ENCODE measurements at places on chromosomes 5 and 9.

- DNase-seq, result no peak
These were observed 53.5 kb upstream of the EPB41L4A start for GRCh38 chr5:112472614-112473013.

DNA sequence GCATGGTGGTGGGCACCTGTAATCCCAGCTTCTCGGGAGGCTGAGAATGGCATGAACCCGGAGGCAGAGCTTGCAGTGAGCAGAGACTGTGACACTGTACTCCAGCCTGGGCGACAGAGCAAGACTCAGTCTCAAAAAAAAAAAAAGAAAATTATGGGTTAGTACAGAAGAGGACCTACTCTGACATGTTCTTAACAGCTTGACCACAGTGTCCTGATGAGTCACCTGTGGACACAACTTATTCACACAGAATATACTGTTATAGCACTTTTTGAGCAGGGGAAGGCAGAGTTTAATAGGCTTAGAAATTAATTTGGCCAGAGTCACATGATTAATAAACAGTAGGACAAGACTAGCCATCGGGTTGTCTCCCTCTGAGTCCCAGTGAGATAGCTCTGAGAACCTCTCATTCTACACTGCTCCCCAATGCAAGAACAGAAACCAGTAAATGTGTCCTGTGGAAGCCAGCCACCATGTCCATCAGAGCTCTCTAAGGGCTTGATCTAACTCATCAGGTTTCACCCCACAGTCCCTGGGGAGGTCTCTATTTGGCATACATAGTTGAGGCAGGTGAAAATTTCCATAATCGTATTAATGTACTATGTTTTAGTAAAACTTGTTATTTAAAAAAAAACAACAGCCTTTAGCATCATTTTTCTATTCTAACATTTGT is 1077.9 kb upstream of the C9orf72 start:
- DNase-seq, result no peak

DNA sequence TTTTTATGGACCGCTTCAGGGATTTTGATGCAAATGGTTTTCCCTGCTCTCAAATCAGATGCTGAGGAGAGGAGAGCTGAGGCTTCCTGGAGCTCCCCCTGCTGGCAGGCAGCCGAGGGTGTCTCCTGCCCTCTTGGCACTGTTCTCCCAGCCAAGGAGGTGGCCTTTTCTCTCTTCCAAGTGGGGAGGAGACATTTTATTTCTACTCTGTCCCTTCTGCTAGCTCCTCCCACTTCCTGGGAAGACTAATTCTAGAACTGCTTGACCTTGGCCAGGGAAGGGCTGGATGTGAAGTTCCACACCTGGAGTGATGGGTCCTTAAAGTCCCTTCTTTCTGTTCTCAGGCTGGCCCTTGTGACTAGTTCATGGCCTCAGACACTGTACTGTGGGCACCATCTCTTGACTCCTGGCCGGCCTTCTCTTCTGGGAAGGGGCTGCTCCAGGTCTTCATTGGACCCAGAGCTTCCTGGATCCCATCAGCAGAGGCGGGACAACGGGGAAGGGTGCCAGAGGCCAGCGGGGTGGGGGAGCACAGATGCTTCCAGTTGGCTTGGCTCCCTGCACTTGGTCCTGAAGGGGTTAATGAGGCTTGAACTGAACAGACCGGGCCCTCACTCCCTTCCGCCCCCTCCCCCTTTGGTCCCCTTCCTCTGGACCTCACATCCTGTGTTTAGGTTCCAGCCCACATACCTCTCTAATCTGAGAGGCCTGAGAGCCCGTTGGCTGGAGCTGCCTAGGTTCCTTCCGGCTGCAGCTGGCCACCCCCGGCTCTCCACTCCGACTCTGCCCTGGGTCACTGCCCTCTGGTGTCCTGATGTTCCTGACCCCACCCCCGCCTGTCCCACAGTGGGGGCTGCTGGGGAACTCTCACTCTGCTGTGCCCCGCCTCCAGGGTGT is 32.1 kb downstream of the PTPA start:
- peak; percentile 38 for DNase-seq

DNA sequence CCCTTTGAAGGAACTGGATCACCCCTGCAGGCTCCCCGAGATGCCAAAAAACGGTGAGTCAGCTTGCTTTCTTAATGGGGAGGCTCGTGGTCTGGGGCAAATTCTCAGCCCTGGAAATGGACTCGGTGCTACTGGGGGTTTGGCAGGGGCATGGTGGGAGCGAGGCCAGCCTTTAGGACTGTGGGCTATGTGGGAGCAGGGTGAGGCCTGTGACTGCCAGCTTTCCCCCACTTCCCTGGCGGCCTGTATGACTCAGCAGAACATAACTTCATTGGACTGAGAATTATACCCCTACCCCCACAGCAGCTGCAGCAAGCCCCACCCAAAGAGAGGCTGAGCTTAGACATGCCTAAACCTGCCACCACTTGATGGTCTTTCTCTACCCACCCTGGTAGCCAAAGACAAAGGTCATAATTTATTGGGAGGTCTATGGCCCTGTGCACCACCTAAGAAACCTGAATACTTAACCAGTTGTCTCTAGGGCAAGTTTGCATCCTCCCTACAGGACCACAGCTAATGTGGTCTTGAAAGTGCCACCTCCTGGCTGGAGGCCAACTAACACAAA is 325.3 kb downstream of the TLE1 start:
- DNase-seq, result no peak

- no peak for DNase-seq
These were observed 7.4 kb downstream of the FIBCD1 start for GRCh38 chr9:130931508-130932254.

DNA sequence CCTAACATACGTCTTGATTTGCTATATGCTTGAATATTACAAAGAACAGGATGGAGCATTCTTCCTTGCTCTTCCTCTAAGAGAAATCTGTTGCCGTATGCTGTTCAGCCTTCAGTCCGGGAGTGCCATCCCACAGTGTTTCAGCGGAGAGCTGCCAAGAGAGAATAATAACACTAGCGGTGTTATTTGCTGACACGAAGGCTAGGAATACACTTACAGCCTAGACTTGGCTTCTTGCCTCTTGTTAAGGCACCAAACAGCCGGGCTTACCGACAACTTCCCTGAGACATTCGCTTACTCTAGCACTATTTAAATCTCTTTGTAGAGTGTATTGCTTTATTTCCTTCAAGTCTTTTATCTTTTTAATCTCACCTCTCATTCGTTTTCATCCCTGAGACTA is 31.4 kb downstream of the KCTD16 start:
- no peak for DNase-seq

- no peak for DNase-seq
These were observed 17.4 kb upstream of the OBP2B start for GRCh38 chr9:133226219-133227171.

GRCh38 chr5:16797951-16798350 is 138.1 kb downstream of the MYO10 start:
- DNase-seq, result no peak

- no peak for DNase-seq
These were observed 12.1 kb downstream of the BSPRY start for GRCh38 chr9:113361304-113362018.

DNA sequence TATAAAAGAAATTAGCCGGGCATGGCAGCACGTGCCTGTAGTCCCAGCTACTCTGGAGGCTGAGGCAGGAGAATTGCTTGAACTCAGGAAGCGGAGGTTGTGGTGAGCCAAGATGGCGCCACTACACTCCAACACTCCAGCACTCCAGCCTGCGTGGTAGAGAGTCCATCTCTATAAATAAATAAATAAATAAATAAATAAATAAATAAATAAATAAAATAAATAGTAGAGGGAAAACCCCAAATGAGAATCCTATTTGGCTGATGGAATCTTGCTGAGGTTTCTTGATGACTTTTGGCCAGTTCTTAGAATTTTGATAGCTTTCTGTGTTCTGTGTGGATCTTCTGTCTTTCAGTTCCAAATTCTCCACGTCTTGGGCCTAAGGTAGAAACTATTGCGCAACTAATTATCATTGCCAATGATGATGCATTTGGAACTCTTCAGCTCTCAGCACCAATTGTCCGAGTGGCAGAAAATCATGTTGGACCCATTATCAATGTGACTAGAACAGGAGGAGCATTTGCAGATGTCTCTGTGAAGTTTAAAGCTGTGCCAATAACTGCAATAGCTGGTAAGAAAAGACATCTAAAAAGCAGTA is 126.9 kb downstream of the ADGRV1 start:
- no peak for DNase-seq

DNA sequence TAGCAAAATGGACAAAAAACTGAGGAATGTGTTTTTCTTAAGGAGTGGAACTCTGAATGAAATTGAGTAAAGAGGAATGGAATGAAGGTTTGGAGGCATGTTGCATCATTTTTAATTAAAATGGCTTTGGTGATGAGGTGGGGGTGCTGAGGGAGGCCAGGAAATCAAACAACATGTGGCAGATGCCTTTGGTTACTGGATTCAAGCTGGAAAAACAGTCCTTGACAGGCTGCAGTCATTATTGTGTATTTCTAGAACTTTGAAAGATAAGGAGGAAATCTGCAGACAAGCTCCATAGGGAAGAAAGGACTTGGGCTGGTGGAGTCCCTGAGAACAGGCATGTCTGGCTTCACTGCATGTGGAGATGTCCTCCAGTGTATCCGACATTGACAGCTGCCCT is 203.5 kb upstream of the HAPLN1 start:
- DNase-seq, result no peak

DNA sequence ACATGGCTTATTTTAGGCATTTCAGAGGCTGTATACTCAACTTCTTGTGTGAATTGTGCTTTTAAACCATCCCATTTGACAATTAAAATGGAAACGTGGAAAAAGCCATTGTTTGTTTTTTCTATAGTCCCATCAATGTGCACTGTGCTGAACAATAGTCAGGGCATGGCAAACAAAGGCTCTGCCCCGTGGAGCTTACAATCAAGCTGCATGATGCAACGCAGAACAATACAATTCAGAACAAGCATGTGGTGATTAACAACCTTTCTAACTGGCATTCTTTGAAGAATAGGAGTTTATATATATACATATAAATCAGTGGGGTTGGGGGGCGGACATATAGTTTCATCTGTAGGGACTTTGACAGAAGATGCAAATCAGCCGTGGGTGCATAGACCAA is 2125.4 kb upstream of the WWC1 start:
- DNase-seq, result no peak

GRCh38 chr5:58262226-58262625 is 197.7 kb downstream of the PLK2 start:
- DNase-seq, result no peak

DNA sequence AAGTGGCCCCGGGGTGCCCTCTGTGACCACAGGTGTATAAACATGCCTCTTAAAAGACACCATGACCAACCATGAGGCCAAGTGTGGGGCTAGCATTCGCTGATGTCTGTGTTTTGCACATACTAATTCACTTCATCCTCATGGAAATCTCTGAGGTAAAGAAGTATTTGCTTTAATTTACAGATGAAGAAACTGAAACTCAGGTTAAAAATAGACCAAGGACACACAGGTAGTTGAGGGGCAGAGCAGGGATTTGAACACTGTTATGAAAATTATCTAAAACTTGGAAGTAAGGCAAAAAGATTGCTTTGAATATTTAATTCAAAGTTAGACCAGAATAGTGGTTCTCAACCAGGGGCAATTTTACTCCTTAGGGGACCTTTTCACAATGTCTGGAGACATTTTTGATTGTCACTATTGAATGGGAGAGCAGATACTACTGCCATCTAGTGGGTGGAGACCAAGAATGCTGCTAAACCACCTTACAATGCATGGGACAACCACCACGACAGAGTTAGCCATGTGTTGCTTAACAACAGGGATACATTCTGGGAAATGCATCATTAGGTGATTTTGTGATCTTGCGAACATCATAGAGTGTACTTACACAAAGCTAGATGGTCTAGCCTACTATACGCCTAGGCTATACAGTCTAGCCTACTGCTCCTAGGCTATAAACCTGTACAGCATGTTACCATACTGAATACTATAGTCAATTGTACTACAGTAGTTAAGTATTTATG is 8.0 kb upstream of the FXN start:
- DNase-seq, result no peak

DNA sequence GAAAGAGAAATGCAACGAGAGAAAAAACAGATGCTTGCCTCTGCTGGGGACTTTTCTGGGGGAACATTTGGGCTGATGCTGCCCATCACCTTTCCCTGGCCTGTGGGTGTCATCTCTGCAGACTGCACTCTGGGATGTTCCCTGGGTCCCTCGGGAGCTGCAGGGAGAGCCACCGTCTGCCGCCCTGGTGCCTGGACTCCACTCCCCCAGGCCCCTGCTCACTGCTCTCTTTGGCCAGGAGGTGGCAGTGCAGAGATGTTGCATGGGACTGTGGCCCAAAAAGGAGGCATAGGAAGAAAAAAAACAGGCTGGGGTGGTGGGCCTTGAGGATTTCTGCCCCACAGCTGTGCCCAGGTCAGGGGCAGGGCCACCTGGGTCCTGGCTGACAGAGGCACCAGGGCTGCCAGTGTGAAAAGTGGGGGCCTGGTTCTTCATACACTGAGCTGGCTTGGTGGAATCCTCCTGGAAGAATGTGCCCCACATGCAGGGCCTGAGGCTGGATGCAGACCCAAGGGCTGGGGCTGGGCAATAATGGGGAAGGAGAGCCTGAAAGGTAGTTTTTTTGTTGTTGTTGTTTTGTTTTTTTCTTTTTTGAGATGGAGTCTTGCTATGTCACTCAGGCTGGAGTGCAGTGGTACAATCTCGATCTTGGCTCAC is 353.6 kb downstream of the SLIT3 start:
- DNase-seq, result no peak

DNA sequence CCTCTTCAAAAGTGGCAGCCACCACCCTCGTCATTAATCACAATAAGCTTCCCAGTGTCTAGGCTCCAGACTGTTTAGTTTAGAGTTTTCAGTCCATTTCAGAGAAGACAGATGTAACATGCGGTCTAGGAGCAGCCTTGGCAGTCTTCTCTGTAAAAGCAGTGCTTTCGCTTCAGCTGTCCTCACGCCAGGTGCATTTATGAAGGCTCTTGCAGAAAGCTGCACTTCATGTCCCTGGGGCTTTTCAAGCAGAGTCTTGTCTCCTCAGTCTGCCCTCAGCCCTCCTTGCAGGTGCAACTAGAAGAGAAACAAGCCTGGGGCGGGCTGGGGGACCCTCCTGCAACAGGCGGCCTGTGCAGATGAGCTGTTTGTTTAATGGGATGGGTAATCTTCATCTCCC is 281.9 kb downstream of the DRD1 start:
- DNase-seq, result no peak

DNA sequence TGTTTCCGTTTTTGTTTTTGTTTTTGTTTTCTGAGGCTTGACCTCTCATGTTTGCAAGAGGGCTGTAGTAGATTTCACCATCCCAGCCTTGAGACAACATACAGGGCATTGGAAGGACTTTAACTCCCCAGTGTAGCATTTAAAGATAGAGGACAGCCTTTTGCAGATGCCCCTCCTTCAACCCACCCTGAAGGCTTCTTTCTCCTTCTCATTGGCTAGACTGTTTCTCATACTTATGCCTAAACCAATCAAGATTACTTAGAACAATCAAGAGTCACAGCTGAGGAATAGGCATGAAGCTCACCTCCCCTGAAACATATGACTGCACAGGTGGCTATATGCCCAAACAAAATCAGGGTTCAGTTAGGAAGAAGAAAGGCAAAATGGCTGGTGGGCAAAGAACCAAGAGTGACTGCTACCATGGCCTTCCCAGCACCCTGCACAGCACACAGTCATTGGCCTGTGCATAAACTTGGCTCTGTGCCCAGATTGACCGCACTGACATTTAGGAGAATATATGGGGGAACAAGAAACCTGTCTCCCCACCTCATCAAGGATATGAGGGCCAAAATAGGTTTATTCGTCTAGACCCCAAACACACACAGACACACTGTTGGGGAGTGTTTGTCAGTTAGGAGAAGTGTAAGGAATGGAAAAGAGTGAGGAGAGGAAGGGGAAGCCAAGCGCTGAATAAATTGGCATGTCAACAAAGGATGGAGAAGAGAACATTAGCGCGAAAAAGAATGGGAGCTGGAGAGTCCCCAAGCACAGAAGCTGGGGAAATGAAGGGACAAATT is 137.3 kb upstream of the RANBP3L start:
- no peak for DNase-seq

All from stimulated activated CD8-positive, alpha-beta memory T cell treated with anti-CD3 and anti-CD28 coated beads, Interleukin-7, amount 100 ng/mL, for 48 hours (primary cell).